Pulmonary artery endothelial cell (primary cell): ENCODE measurements at places on chromosomes 6 and 20.
A peak's percentile ranks its signal among the peaks of the same experiment; 100 is the strongest.

DNA sequence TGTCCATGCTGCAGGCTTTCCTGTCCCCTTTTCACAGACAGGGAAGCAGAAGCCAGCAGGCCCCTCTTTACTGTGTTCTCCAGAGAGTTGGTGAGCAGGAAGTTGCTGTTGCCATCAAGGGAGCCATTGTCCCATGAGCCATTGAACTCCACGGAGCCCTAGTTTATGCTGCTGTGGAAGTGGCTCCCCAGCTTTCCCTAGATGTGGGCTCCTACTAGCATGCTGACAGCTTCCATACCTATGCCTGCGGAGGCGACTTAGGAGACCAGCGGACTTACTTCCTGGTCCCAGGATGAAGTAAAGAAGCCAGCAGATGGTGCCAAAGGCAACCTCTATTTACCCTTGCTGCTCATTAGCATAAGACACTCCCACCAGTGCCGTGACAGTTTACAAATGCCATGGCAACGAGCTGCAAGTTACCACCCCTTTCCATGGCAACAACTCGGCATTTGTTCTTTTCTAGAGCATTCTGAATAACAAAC is 30.8 kb upstream of the FKBP1A start:
- no peak for DNase-seq

GRCh38 chr6:105207524-105208269 is 27.9 kb upstream of the POPDC3 start:
- DNase-seq: no peak

DNA sequence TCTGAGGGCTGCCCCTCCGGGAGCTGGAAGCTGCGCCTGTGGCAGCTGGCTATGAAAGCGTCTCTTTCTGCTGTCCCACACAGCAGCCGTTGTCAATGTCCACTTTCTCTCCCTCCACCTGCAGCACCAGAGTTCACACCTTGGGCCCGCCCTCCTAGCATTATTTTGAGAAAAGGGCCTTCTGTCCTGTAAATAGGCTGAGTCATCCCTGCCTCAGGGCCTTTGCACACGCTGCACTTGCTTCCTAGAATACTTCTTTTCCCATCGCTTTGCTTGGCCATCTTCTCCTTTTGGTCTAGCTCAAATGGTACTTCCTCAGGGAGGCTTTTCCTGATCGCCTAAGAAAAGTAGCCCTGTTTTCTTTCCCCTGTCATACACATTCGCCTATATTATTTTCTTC is 69.3 kb upstream of the ZNFX1 start:
- DNase-seq: no peak

GRCh38 chr6:45483501-45483900 is 105.8 kb upstream of the SUPT3H start:
- no peak for DNase-seq

- DNase-seq: no peak
These were observed 10.5 kb downstream of the DDRGK1 start for GRCh38 chr20:3193806-3194616.

DNA sequence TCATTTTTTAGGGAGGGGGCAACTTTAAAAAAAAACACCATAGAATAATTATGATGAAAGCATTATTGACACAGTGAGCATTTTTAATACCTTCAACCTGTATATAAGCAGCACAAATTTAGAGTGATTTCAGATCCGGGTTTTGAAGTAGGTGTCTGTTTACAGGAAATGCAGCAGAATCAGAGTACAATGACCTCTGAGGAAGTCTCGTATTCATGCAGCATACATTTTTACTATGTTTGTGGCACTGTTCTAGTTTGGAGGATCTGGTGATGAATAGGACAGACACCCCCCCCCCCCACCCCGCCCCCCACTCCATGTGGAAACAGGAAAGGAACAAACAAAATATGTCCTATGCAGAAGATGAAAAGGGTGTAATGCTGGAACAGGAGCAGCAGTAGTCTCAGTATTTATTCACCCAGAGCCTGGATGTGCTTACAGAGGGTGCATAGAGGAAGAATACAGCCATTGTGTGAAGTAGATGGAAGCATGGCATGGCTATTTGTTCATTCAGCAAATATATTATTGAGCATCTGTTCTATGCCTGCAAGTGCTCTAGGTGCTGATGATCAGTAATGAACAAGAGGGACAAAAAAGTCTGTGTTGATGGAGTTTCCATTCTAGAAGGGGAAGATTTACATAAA is 19.7 kb downstream of the VAPB start:
- DNase-seq: no peak

DNA sequence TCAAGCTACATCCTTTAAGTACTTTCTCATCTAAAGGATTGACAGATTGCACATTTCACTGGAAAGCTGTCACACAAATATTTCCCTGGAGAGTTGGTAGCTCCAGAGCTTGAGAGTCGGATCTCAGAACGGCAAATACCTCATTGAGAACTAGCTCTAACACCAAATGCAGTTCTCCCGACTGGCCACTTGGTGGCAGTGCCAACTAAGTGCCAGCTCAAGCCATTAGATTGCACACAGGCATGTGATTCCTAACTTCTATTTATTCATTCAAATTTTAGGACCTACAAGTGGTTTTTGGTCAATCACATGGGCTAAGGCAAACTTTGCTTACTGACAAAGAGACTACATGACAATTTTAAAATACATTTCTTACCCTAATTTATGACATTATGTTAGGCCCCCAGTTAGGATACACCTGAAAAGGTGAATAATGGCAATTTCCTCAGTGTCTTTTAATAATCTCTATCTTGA is 7.9 kb upstream of the MCHR2 start:
- peak; percentile 4 for DNase-seq

- DNase-seq: no peak
These were observed 9.0 kb downstream of the VPS16 start for GRCh38 chr20:2849529-2849928.

GRCh38 chr20:37867289-37868195 is 35.4 kb upstream of the VSTM2L start:
- no peak for DNase-seq

DNA sequence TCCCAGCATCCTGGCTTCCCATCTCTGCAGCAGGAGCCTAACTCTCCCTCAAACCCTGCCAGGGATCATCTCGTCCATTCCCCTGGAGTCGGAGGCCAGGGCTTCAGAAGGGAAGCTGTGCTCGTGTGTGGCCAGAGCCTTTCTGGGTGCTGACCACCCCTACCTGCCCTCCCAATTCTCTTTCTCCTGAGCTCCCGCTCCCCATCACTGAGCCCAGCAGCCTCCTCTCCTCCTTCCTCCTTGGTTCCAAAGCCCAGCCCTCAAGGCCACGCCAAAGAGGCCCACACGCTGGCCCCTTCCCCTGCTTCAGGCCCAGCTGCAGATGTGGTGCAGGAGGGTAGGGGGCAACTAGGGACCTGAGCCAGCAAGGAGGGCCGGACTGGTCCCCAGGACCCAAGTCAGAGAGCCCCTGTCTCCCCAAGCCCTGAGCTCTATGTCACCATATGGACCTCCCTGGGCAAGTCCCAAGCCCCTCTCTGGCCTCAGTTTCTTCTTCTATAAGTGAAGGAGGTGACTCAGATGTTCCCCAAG is 1.3 kb downstream of the FAM83C start:
- DNase-seq: no peak

DNA sequence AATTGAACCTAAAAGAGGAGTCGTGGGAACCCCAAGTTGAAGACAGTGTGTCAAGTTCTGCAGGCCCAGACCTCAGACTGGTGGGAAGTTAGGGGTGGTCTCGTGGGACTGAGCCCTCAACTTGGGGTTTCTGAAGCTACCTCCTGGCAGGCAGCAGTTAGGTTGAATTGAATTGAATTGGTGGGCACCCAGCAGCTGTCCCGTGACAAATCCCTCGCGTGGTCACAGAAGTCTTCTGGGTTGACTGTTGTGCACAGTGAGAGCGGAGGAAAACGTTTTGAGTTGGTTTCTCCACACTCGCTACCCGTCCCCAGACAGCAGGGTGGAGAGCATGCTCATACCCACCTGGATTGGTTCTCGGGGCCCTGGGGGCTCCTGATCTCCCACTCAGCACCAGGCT is 12.9 kb downstream of the SLC4A11 start:
- no peak for DNase-seq

GRCh38 chr20:1757072-1757471 is 99.5 kb upstream of the SIRPG start:
- DNase-seq: no peak

- no peak for DNase-seq
These were observed 573.3 kb downstream of the PKHD1 start for GRCh38 chr6:51513891-51514747.

GRCh38 chr6:40000964-40001515 is 66.8 kb upstream of the MOCS1 start:
- DNase-seq: no peak

- no peak for DNase-seq
These were observed 222.4 kb downstream of the CD83 start for GRCh38 chr6:14339711-14340584.

GRCh38 chr6:10411971-10412460 is 2.9 kb downstream of the TFAP2A start:
- DNase-seq: peak; percentile 56

GRCh38 chr6:83221889-83222479 is 28.8 kb downstream of the RWDD2A start:
- peak; percentile 3 for DNase-seq

- DNase-seq: no peak
These were observed 112.4 kb upstream of the SALL4 start for GRCh38 chr20:51914758-51915157.

GRCh38 chr6:159989492-159990480 is 20.9 kb downstream of the IGF2R start:
- DNase-seq: no peak

GRCh38 chr20:46293084-46293483 is 15.2 kb downstream of the CDH22 start:
- DNase-seq: no peak

GRCh38 chr6:12536416-12536815 is 180.2 kb upstream of the PHACTR1 start:
- no peak for DNase-seq

DNA sequence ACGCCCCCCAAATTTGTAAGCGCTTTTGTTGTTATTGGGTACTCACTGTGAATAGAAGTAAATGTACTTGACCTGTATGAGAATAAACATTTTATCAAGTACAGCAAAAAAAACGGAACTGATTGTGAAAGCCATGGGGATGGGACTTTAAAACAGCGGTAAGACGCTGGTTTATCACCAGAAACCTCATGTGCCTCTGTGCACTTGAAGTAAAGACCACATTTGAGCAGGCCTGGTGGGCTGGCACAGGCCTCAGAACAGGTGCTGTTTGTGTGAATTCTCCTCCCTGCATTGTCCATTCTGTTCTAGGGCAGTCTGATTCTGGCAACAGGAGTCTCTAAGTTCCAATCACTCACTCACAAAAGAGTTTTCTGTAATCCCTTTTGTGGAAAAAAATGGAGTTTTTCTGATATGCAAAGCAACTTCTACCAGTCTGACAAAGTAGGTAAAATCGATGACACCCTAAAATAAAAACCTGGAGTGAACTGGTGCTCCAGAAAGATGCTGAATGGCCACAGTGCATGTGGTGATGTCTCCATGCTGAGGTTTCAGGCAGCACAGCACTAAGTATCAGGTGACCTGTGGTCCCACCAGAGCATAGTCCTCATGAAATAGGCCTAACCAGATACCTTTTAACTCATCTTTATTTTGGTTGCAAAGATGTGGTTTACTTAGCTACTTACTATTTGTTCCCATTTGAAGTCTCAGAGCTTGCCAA is 53.9 kb downstream of the STX7 start:
- no peak for DNase-seq

- no peak for DNase-seq
These were observed 107.5 kb upstream of the EDN1 start for GRCh38 chr6:12182676-12183075.

DNA sequence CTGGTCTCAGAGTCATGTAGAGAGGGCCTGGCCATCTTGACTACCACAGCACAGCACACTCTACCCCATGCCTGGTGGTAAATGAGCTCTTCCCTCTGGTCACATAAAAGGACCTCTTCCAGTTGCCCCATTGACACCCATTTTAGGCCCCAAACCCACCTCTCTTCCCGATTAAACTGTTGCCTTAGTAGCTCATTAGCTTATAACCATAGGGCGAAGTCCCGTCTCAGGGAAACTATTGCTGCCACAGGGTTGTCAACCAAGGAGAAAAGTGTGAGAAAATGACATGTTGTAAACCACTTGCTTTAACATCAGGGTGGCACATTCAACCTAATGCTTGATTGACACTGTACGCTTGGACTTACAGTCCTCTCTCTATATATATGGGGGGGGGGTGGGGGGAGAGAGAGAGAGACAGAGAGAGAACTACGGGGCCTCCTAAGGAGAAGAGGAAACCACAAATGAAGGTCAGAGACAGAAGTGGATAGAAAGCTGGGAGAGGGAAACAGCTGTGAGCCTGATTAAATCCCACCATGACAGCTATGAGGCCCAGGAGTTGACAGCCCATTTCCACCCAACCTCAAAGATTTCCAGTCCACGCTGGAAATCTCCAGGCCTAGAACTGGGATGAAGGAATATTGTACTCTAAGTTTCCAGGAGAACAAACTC is 14.9 kb upstream of the BTN1A1 start:
- no peak for DNase-seq

DNA sequence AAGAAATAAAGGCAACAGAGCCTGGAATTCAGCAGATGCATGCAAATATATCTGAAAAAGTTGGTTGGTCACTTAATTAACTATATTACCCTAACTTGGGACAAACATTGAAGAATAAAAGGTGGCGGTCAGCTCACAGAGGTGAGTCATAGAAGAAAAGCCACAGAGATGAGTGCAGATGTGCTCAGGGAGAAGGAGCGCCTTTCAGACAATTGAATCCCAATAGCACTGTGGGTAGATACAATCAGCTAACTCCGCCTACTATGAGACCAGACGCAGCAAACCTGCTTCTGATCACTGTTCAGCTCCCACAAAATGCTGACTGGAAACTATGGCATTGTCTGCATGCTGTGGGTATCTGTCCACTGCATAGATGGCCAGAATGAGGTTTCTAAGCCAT is 447.8 kb downstream of the PTPRT start:
- no peak for DNase-seq

GRCh38 chr20:39253051-39253755 is 291.1 kb downstream of the DHX35 start:
- DNase-seq: no peak

GRCh38 chr20:2688041-2688591 is 4.5 kb upstream of the EBF4 start:
- DNase-seq: no peak

DNA sequence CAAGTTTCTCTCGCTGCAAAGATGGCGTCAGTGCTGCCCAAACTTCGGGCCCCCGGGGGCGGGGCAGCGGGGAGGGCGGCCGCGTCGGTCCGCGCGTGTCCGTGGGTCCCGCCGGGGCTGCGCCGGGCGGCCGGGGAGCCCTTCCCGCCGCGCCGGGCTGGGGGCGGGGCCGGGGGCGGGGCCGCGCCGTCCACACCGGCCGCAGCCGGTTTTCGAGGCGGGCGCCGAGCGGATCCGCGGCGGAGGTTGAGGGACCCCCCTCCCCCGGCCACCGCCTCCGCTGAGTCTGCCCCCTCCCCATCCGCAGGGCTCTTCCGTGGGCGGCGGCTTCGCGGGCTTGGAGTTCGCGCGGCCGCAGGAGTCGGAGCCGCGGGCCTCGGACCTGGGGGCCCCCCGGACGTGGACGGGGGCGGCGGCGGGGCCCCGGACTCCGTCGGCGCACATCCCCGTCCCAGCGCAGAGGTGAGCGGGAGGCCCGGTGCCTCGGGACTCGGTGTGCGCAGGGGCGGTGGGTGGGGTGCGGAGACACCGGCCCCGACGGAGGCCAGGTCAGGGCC is 572 bp downstream of the SLC2A4RG start:
- DNase-seq: no peak
